Lung (tissue), 17 donors: ENCODE measurements at places on chromosomes 13 and 19. TPM values are rescaled to one million over a fixed set of nuclear protein-coding genes. Genes with fewer than 3 reads are reported as not detected.
A peak's percentile ranks its signal among the peaks of the same experiment; 100 is the strongest.

- peak; percentile 64 for DNase-seq
Measured at GRCh38 chr19:46283771-46284170, 13.1 kb upstream of the HIF3A start.

DNA sequence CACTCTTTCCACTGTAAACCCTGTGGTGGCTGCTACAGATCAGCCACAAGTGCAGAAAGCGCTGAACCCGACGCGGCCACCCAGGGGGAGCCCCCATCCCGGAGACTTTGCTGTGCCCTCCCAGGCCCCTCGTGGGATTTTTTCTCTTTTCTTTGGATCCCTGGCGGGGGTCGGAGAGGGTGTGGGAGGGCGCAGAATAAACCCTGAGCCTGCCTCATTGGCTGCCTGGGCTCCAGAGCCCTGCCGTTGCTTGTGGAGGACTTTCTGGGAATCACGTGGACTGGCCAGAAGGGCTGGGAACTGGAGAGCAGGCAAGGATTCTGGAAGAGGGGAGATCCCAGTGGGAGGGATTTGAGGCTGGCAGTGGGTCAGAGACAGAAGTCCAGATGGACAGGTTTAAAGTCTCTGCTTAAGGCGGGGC lies 24.9 kb downstream of the GADD45B start:
- DNase-seq = no peak

CRTC1 gene
- 4.2 TPM for total RNA-seq

DNA sequence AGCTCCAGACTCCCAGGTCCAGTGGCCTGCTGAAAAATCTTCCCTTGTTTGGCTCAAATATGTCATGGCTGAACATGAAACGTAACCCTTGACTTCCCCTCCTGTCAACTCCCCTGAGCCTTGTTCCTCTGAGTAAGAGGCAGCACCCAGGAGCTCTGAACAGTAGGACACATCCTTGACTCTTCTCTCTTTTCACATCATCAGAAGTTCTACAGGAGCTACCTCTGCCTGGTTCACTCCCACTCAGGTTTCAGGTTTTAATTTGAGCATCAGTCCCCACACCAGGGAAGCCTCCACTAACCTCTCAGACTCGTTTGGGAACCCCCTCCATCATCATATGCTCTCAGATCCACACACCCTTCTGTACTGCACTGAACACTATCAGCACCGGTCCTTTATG lies 30.3 kb downstream of the ZNF823 start:
- no peak for DNase-seq

GRCh38 chr19:4908781-4909155 lies 533 bp upstream of the UHRF1 start:
- no peak for DNase-seq

DNA sequence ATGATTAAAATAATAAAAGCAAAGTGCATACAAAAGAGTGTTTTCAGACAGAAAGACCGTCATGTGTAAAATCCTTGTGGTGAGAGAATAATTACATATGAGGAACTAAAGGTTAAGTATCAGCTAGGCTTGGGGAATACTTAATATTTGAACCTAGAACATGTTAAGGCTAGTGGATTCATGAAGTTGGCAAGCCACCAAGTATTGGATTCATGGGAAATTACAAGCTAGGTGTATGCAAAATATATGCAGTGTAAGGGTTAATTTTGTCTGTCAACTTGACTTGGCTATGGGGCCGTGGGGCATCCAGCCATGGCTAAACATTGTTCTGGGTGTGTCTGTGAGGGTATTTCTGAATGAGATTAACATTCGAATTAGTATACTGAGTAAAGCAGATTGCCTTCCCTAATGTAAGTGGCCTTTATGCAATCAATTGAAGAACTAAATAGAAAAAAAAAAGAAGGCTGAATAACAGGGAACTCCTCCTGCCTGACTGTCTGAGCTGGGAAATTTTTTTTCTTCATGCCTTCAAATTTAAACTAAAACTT lies 533.5 kb upstream of the KLF12 start:
- DNase-seq = no peak

- DNase-seq = peak; percentile 72
Measured at GRCh38 chr13:48492470-48493065, 40.3 kb downstream of the RCBTB2 start.

DNA sequence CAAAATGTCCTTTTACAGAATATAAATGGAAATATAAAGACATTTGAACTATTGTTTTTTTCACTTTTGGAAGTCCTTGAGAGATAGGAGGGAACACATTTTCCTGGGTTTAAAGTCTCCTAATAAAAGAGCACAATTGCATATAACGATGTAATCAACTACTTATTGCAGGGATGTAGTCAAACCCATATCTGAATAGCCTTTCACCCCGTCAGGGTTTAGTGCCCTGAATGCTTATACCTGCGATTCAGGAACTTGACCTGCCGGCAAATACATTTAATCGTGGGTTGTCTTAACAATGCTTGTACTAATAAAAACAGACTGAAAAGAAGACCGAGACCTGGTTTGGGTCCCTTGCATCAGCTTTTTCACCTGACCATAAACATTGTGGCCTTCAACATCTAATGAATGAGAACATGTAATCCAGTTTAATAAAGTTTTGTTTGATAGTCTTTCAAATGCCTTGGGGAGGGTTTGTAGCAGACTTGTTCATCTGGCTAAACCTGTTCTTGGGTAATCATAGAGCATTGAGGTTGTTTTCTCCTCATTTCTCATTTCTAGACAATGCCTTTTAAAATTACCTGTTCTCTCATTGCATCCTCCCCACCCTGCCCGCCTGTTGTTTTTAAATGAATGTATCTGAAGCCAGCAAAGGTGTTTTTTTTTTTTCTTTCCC lies 7.0 kb downstream of the KLF5 start:
- DNase-seq = peak; percentile 41

DNA sequence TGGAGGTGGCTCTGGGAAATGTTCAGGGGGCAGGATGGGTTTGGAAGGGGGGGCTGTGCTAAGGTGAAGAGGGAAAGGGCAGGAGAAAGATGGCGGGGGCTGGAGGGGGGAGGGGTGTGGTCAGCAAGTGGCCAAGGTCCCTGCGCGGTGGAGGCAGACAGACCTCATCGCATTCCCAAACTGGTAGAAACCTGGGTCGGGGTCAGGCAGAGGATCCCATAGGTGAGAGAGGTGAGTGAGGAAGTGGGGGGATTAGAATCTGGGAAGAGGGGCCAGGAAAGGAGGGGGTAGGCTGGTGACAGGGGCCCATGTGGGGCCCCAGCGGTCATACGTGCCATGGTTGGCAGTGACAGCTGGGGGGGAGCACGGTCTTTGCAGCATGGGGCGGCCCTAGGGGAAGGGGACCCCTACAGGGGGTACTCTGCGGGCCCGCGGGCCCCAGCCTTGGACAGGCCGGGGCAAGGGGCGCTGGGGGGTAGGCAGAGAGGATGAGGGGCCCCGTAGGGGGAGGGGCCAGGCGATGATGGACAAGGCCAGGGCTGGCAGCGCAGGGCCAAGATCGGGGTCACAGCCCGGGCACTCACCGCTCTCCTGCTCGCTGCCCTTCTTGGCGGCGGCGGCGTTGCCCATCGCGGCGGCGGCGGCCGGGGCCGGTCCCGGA lies 514 bp downstream of the PRKACA start:
- no peak for DNase-seq

- DNase-seq = no peak
Measured at GRCh38 chr13:46801858-46802257, 4.9 kb upstream of the ESD start.

DNA sequence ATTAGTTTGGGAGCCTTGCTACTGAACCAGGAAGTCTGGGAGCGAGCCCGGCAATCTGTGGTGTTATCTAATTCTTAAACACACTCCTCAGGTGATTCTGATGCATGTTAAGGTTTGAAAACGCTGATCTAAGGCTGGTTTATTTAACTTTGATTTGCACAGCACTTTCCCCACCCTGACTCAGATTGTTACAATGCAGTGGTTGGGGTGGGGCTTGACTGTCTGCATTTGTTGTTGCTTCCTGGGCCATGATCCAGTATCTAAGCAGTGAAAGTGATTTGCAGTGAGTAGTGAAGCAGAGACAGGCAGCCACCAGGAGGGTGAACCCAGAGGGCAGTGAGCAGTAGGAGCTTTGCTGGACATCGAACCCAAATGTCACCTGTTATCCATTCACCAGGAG lies 81.6 kb upstream of the ARGLU1 start:
- no peak for DNase-seq

DNA sequence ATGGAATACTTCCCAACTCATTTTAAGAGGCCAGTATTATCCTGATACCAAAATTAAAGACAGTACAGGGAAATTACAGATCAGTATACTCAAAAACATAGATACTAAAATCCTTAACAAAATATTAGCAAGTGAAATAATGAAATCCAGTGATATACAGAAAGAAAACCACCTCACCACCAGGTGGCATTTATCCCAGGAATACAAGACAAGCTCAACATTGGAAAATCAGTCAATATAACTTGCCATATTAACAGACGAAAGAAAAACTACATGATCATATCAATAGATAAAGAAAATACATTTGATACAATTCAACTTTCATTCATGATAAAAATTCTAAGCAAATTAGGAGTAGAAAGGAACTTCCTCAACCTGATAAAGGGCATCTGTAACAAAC lies 6.7 kb upstream of the GNA15 start:
- no peak for DNase-seq

DNA sequence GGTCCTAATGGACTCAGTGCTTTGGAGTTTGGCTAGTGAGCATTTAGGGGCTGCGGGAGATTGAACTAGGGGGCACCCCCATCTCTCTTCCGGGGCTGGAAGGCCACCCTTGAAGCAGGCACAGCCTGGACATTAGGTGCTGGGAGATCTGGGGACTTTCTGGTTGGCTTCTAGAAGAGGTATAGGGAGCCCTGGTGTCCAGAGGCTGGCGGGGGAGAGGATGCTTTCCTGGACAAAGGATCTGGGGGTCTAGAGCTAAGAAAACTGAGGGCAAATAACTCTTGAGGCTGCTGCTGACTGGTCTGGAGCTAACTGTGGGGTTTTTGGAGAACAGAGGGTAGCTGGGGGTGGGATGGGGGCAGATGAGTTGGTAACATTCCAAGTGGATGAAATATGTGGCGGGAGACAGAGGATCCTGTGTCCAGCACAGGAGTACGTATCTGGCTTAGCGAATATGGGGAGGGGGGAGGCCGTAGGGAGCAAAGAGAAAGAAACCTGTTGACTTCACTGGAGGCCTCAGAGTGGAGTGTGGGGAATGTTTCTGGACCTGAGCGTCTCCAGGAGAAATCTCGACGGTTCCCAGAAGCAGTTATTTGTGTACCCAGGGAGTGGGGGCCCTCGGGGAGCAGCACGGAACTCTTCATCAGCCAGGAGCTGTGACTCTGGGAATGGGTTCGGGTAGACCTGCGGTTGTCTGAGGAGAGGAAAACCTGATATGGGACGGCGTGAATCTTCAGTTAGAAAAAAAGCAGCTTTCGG lies 1.4 kb downstream of the HNRNPUL1 start:
- DNase-seq = peak; percentile 24

ZNF723 gene
- total RNA-seq = not detected

KASH5 gene
- 2.9 TPM for total RNA-seq

- DNase-seq = no peak
Measured at GRCh38 chr13:80166352-80166751, 174.6 kb downstream of the SPRY2 start.

S1PR4 gene
- 18.8 TPM for total RNA-seq

GRCh38 chr13:98838776-98839175 lies 86.3 kb upstream of the SLC15A1 start:
- no peak for DNase-seq

DNA sequence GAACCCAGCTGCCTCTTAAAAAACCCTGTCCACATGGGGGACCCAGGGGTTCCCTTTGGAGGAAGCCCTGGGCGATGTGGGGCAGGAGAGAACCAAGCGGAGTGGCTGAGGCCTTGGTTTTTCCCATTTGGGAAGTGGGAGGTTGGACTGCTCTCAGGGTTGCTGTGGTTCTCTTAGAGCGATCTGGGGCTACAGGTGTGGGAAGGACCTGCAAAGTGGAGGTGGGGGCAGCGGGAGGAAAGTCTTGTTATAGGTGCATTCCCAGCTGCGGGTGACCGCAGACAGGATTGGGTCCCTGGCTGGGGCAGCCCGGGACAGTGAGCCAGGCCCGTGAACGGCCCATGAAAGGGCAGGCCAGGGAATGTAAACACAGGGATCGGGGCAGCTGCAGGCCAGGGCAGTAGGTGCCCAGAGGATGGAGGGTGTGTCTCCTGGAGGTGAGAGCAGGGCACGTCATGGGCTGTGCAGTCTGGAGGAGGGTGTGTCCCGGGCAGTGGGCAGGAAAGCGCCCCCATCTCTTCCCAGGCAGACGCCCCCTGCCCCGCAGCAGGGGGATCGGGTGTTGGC lies 814 bp downstream of the SLC25A23 start:
- no peak for DNase-seq

DNA sequence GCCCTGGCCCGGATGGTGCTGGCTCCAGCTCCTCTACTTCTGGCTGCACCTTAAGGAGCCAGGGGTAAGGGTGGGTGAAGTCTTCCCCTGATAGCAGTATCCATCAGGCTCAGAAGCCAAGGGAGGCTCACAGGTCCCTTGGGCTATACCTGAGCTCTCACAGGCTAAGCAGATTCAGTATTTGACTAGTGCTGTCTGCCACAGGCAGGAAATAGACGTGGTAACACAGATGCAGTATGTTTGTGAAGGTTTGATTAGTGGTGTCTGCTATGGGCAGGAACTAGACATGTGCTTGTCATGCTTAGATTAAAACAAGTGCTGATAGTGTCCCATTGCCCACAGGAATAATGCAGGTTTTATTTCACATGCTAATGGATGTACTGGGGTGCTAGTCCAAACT lies 4.0 kb downstream of the SYT5 start:
- no peak for DNase-seq

GRCh38 chr13:40874138-40874779 lies 84.8 kb downstream of the SLC25A15 start:
- no peak for DNase-seq

DNA sequence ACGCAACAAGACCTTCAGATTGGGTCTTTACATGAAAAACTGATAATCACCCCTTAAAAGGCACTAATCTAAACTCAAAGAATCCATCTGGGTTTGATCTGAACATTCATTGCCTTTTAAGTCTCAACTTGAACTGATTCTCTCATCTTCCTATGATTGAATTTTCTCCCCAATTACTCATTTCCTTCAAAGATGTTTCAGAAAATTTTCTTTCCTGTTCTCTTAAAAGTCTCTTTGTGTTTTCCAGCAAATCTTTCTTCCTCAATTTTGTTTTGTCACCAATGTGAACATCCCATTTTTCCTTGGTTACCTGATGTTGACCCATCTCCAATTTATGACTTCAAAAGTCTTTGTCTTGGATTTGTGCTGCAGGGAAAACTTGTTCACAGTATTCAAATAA lies 234.3 kb downstream of the DACH1 start:
- no peak for DNase-seq

GRCh38 chr13:21934284-21934683 lies 263.4 kb downstream of the FGF9 start:
- DNase-seq = no peak

GRCh38 chr13:102310691-102311418 lies 91.0 kb downstream of the FGF14 start:
- DNase-seq = no peak

- DNase-seq = no peak
Measured at GRCh38 chr13:101915331-101915730, 462.9 kb downstream of the ITGBL1 start.

GSX1 gene
- not detected for total RNA-seq
